KG1 (cell line): ENCODE measurements at places on chromosomes 1 and 21.

GRCh38 chr1:115491298-115492018 lies 150.3 kb upstream of the VANGL1 start:
- DNase-seq: no peak

GRCh38 chr1:7225711-7226505 lies 440.7 kb downstream of the CAMTA1 start:
- DNase-seq: no peak

- no peak for DNase-seq
These were observed 25.2 kb downstream of the NHLH2 start for GRCh38 chr1:115815694-115816093.

GRCh38 chr1:6037338-6037762 lies 8.3 kb upstream of the KCNAB2 start:
- DNase-seq: no peak

- no peak for DNase-seq
These were observed 60.7 kb downstream of the ZNF697 start for GRCh38 chr1:119587341-119587740.

DNA sequence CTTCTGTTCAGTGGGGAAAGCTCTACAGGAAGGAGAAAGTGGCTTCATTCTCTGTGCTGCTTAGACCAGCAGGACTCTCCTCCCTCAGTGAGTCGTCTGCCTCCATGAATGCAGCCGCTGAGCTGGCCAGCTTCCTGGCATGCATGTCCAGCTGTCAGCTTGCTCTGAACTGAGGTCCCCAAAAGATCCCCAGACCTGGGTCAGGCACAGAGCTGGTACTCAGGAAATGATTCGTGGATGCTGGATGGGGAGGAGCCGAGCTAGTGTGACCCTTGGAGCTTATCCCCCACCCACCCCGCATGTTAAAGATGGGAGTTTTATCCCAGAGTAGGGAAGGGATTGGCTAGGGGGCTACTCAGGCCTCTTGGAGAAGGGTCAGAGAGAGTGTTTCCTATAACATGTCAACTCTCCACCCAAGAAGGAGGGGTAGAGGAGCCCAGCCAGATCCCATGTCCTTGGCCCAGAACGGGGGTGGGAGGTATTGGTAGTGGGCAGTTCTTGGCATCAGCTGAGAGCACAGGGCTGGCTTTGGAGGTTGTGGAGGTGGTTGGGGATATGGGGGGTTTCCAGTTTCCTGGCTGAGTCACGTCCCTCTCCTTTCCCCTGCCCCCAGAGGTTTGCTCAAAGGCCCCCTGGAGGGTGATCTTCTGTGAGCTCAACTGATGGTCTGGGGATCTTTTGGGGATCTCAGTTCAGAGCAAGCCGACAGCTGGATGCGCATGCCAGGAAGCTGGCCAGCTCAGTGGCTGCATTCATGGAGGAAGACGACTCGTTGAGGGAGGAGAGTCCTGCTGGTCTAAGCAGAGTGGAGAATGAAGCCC lies 110.1 kb downstream of the FOXD2 start:
- no peak for DNase-seq

DNA sequence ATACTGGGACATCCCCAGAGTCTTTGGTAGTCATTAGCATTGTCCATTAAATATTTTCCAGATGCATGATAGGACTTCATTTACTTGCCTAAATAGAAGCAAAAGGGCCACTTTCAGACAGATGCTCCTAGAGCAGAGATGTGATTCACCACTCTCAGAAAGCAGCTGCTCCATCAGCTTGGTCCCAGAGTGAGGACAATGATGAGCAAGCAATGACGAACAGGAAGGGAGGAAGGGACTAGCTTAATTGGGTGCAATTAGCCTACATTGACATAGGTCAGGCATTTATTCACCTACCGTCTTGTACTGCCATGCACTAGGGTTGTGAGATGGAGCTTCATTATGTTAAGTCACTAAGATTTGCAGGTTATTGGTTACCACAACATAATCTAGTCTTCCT lies 85.1 kb upstream of the PLXNA2 start:
- no peak for DNase-seq

DNA sequence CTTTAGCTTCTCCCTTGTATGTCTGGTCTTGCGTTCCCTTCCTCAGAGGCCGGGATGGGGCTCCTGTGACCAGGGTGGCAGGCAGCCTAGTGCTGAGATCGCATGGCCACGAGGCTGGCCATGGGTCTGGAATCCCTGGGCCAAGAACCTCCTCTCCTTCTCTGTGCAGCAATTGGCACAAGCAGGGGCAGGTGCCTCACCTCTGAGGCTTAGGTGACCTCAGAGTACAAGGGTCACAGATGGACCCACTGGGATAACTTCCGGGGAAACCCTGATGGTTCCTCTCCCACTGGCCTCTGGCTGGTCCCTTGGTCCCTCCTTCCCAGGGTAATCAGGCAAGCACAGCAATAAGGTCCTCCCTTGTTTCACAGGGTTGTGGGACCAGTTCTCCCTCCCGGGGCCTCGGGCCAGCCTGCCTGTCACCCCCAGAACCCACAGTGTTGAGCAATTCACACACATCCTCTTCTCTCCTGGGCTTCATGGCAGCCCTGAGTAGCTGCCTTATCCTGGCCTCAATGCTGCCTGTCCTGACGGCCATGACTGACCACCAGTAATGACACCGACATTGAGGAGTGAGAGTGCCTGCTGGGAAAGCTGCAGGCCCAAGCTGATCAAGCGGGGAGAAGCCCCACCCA lies 38.6 kb downstream of the BMP8A start:
- DNase-seq: no peak

GRCh38 chr1:226762055-226762454 lies 23.0 kb upstream of the ITPKB start:
- no peak for DNase-seq

DNA sequence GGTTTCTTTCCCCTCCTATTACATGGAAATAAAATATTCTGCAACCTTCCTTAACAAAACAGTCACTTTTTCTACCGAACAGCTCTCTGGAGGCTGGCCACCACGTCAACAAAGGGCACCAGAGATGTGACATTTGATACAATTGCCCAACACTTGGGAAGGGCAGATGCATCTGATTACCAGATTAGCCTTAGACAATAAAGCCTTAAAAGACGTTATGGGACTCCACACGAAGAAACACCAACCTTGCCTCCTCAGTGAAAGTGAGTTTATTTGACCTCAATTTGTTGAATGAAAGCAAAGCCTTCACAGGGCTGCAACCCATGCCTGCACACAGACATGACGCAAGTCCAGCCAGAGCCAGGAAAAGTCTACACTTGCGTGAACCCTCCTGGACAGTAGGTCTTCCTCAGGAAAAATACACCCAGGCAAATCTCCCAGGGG lies 136.1 kb downstream of the TGFBR3 start:
- no peak for DNase-seq
